HFFc6 (cell line): ENCODE measurements at places on chromosomes 7 and 10.

DNA sequence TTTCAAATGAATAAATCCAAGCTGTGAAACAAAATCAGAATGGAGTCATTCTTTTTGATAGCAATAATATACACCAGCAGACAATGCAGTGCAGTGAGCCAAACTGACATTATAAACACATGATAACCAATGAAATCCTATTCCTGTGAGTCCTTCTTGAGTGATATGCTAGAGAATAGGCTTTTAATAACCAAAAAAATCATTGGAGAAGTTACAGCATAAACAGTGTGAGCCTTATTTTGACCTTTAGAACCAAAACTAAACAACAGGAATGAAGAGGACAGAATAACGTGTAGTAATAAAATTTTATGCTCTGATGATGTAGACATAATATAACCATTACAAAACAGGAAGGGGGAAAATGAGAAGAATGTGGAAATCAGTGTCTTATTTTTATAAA is 8.7 kb downstream of the HUS1 start:
- DNase-seq = no peak

GRCh38 chr10:27744802-27745731 is 552 bp downstream of the MKX start:
- DNase-seq = peak; percentile 58

DNA sequence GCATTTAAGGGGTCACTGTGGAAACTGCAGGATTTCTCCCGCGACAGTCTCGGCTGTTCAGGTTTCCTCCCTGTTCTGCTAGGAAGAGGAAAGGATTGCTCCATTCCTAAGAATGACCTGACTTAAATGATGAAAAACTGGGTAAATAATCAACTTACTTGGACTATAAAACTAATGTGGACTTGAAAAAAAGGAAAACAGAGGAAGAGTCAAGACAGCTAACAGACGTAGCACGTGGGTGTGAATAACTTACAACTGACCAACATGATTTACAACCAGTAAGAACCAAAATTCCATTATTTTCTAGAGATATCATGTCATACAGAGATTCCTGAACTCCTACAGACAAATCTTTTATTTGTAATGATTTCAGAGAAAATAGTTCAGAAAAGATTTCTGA is 93.8 kb downstream of the ADAM12 start:
- DNase-seq = no peak

- no peak for DNase-seq
Observed at GRCh38 chr7:148230296-148230695, 360.3 kb upstream of the C7orf33 start.

DNA sequence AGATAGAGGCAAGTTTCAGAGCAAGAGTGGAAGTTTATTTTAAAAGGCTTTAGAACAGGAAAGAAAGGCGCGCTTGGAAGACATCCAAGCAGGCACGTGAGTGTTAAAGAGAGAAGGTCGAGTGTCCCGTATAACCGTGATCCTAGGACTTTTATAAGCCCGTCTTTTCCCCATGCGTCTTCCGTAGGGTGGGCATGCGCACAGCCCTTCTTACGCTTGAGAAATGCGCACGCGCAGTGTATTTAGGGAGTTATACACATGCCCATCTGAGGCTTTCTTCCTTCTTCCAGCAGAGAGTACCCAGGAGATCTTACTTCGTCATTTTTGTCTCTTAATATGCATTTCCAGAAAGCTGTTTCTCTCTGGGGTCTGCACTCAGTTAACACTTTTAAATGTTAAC is 52.4 kb downstream of the CALD1 start:
- no peak for DNase-seq

- DNase-seq = no peak
Observed at GRCh38 chr10:34941471-34942357, 126.6 kb upstream of the PARD3 start.
